ENCODE measurements at places on chromosomes 7 and 10.

DNA sequence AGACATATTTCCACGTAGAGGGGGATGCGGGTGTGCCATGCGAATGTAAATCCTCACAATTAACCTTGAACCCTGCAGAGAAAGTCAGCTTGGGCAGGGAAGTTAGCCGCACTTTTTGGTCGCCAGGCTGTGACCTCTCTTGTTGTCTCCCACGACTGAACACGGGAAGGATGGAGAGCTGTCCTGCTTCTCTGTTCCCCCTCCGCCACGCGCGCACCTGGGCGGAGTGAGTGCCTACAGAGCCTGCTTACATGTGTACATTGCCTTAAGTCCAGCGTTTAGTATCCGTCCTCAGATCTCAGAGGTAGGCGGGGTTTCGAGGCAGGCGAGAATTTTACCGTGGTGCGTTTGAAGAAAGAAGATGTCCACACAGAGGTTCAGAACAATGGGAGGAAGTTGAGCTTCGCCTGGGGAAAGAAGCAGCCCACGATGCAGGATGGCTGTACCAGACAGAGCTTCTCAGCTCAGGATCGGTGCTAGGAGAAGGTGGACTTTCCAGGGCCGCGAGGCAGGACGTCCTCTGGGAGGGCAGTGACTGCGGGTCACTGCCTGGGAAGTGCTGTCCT, 482 bp upstream of the ERCC6 start:
- DNase-seq, result peak; percentile 35

DNA sequence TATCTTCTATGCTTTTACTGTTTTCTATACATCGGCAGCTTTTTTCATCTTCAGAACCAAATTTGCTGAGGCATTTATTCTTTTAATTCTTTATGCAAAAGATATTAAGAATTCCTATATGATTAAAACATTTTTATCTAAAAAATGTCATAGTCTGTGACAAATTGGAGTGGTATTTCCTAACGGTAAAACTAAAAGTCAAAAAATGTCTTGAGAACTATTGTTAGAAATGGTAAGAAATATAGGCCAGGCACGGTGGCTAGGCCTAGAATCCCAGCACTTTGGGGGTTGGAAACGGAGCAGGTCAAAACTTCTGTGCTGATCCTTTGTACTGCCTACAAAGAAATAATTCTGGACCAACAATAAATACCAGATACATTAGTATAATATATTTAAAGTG, 57.7 kb upstream of the PRR15 start:
- no peak for DNase-seq

- peak; percentile 85 for DNase-seq
Observed at GRCh38 chr7:79876848-79877252, 257.8 kb upstream of the GNAI1 start.

- DNase-seq, result no peak
Observed at GRCh38 chr10:88200312-88201032, 337.0 kb downstream of the PTEN start.

- no peak for DNase-seq
Observed at GRCh38 chr10:11588873-11589574, 22.4 kb downstream of the USP6NL start.

GRCh38 chr7:107715531-107715930, 28.4 kb upstream of the CBLL1 start:
- DNase-seq, result no peak

- DNase-seq, result no peak
Observed at GRCh38 chr7:66869660-66870450, 51.2 kb upstream of the TMEM248 start.

GRCh38 chr10:43225004-43225786, 41.7 kb downstream of the RASGEF1A start:
- DNase-seq, result no peak

DNA sequence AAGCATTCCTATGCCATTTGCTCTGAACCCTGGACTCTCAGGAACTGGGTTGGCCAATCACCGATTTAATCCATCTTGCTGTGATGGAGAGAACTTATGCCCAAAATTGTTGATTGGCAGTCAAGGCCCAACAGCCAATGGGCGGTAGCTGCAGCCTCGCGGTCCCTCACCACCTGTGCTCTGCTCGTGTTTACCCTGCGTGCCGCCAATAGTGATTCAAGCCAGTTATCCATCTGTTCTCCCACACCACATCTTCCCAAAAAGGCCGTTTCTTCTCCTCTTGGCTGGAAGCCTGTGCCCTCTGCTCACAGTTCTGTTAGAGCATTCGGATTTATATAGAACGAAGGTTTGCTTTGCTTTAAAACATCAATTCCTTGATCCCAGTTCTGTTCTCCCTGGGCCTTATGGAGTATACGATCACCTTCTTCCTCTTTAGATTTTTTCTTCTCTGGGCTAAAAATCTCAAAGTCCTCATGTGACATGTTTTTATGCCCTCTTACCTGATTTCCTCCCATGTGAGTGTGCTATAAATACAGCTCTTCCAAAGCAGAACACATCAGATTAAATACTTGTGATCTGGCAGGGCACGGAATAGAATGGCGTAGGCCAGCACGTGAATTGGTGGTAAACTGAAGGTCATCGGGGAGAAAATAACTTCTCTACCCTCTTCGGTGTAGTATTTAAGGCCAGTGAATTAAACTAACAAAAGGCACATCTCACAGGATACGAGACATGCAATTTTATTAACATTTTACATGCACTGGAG, 212.8 kb downstream of the NSUN6 start:
- no peak for DNase-seq

DNA sequence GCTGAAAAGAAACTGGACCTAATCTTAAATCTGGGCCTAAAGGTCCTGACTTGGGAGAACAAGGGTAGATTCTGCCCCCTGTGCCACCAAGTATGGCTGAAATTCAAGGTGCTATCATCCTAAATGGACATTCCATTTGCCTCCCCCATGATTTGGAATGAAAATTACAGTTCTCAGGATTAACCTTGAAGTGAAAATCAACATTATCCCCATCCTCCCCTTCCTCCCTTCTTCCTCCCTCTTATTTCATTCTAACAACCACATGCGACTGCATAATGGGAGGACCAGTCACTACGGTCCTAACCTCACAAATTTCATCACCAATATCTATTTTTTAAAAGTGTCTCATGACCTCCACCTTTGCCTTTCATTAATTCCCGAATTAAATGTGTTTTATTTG, 62.1 kb downstream of the SEMA3C start:
- no peak for DNase-seq

GRCh38 chr7:39504963-39505362, 61.2 kb upstream of the YAE1 start:
- peak; percentile 73 for DNase-seq

DNA sequence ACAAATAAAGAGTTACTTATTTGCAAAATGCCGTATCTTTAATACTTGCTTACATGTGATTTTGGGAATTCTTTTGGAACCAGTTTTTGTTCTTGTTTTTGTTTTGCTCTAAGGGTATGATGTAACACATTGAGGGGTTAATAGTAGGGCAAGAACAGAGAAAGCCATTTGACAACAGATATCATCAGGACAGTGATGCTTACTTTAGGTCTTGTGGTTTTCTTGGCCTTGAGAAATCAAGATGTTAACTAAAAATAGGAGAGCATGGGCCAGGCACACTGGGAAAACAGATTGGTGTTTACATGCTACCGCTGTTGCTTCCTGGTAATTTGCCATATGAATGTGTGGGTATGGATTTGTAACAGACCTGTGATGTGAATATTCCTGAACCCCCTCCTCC, 3.7 kb downstream of the SAMD8 start:
- DNase-seq, result peak; percentile 34

DNA sequence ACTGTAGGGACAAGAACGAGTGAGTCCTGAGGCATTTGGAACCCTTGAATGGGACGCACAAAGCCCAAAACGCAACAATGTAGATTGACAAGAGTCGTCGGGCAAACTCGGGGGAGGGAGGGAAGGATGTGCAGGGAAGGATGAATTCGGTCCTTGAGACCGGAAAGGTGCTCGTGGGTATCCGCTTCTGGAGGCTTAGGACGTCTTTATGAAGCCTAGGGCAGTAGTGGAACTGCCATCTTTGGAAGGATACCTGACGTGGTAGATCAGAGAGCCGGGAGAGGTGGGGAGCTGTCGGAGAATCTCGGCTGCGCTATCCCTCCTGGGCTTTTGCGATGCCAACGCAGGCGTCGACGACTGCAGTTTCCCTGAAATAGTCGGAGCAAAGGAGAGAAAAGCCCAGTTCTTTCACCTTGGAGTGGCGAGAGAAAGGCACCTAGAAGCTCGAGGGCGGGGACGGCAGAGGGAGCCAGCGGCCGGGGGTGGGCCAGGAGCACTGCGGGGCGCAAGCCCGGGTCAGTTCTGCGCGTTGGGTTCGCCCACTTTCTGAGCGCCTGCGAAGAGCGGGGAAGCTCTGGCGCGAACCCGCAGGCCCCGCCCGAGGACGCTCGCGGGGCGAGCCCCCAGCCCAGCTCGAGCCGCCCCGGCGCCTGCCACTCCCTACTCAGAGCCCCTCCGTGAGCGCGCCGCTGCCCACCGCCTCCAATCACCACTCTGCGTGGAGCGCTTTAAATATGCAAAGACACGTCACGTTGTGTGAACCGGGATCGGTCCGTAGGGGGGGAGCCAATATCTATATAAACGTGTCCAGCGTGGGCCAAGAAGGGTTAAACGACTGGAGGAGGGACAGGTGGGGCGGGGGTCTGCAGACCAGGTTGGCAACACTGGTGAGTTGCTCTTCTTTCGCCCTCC, at the start of gene CYP26C1:
Gene CYP26C1 (plus strand): TSS at position 824 of the 912 bp plus-strand sequence. CDS start 466 bp downstream, outside the sequence.
- no peak for DNase-seq

DNA sequence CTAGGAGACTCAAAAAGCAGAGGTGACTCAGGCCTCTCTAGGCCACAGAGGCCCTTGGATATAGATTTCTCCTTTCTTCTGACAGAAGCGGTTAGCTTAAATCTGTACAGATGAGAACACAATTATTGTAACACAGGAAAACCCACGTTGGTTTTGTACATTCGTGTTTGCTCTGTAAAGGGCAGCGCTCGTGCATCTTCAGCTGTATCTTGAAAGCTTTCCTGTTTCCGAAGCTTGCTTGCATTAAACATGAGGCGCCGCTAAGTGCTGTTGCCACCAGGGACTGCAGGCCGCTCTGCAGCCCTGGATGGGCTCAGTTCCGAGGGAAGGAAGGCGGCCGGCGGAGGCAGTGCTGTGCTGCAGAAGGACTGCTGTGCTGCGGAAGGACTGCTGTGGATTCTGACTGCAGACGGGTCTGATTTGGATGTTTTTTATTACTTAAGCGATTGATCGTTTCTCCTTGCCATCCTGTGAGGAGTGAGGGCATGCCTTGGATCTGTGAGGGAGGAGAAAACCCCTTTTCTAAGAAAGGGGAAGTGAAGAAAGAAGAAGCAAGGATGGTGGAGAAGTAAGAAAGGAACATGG, 53.3 kb downstream of the FHIP2A start:
- DNase-seq, result peak; percentile 47

DNA sequence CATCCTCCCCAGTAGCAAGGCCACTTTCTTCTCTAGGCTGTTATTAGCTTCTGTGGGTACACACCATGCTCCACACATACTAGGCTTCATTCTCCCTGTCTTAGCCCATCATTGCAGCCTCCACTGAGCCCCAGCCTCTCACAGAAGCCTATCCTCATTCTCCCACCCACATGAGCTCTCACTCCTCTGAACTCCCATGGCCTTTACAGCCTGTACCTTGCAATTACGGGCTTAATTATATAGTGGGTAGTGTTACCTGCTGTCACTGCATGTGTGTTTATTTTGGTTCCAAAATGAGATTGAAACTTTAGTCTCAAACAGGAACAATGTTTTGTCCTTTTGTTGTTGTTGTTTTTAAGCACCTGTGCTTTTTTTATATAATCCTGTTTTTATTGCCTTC, 460.0 kb downstream of the KCNMA1 start:
- no peak for DNase-seq

- no peak for DNase-seq
Observed at GRCh38 chr7:139869886-139870285, 40.8 kb downstream of the TBXAS1 start.
